ENCODE measurements at places on chromosomes 6 and 20.
A peak's percentile ranks its signal among the peaks of the same experiment; 100 is the strongest.

DNA sequence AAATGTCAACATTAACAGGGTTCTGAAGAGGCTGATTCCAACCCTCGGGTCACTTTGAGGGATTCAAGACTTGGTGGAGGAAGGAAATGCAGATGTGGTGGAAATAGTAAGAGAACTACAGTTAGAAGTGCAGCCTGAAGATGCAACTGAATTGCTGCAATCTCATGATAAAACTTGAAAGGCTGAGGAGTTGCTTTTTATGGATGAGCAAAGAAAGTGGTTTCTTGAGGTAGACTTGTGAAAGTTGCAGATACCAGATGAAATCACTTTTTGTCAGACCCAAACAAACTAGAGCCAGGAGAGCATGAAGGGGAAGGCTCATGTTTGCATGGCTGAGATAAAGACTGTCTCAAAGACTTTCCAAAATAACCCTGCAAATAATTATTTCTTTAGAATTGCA is 16.2 kb downstream of the ANKRD6 start:
- no peak for DNase-seq

- DNase-seq: no peak
Observed at GRCh38 chr6:3165631-3166534, 8.5 kb upstream of the TUBB2A start.

DNA sequence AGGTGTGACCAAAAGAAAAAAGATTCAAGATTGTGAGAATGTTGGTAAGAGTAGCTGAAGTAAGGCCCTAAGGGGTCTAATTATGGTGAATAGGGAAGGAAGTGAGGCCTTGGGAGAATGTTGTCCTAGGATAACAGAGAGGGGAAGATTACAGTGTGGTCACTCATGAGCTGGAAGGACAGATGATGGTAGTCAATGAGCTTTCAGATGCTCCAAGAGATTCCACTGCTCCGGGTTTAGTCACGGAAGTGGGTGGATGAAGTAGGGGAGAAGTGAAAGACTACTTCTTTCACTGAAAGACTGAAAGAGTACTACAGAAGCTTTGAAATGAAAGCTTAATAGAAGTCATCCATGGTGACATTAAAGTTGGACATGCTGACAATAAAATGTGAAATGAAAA is 108.5 kb downstream of the MMS22L start:
- no peak for DNase-seq

DNA sequence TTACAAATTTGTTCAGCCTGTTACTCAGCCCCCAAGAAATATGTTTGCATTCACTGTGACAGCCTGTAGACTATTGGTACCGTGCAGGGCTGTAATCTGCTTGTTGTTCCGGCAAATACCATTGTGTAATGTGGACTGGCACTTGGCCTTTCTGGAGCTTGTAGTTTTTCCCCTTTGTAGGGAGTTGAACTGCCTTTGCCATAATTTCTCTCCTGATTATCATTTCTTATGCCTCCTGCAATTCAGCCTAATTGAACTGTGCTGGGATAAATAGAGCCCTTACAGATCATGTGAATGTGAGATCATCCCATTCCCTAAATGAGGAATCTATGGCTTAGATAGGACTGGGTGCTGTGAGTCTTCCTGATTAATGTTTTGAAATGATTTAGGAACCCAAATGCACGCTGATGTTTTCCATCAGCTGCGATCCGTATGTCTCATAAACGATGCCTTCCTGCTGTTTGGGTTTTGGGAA is 185.1 kb downstream of the JARID2 start:
- no peak for DNase-seq

- no peak for DNase-seq
Observed at GRCh38 chr20:2259731-2260130, 36.1 kb upstream of the TGM3 start.

GRCh38 chr6:154933181-154933827 is 61.8 kb upstream of the TIAM2 start:
- DNase-seq: no peak

DNA sequence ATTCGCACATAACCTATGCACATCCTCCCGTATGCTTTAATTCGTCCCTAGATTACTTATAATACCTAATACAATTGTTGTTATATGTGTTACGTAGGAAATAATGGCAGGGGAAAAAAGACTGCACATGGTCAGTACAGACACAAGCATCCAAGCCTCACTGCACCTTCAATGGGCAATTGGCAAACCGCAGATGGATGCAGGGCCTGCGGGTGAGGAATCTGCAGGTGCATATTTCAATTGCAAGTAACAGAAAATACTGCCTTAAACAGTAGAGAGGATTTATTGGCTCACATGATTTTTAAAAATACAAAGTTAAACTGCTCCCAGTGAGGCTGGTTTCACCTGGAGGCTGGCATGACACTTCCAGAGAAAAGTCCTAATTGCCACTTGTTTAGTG is 142.1 kb upstream of the MLN start:
- no peak for DNase-seq

DNA sequence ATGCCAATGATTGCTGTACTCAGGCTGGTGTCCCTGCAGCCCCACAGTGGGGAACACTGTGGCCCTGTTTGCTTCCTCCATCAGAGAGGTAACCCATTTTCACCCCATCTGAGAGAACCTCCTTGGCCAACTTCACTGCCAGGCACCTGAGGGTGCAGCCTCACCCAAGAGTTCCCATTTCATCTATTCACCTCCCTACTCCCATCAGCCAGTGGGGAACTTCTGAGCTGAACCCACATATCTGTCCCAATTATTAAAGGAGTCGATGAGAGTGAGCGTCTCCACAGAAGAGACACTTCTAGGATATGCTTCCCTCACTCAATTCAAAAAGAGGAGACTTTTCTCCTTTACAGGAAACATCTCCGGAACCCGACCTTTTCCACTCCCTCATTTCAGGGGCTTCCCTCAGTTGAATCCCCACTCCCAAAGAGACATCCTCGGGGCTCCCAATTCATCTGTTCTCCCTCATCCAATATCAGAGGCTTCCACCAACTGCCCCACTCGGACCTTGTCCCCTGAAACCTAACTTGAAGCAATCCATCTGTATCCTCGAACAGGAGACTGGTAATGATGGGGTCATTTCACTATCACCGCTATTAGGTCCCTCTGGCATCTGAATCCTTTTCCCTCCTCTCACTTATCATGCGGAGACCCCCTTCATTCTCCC is 988 bp downstream of the UBE2V1 start:
- no peak for DNase-seq

- DNase-seq: no peak
Observed at GRCh38 chr6:127792616-127793015, 108.2 kb downstream of the THEMIS start.

DNA sequence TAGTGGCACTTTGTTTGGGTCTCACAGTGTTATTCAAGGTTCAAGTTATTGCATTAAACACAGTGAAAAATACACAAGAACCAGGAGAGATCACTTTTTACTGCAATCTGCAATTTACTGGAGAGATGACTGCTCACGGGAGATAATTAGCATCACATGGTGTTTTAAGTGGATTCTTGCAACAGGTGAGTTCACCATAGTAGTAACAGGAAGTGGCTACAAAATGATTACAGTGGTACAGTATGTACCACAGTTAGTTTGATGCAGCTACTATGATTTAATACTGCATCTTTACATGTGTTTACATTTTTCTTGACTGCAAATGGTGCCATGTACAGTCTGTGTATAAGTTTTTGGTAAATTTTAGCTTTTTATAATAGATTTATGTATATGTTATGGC is 96.5 kb upstream of the SCP2D1 start:
- no peak for DNase-seq

GRCh38 chr6:149185799-149186357 is 131.6 kb upstream of the TAB2 start:
- no peak for DNase-seq

DNA sequence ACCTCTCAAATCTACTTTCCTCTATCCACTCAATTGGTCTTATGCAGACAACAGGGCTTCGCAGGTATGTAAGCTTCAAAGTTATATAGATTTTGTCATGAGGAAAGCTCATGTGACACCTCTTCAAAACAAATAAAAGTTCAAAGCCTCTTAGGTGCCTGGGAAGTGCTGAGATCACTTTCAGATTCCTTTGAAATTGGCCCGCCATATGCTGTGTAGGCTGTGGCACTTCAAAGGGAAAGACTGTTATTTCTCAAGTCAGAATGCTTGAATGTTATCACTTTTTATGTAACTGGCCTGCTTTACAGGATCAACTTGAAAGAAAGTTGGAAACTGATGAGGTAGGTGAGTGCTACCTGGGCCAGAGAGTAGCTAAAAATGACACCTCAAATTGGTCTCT is 67.1 kb upstream of the GFRAL start:
- DNase-seq: no peak

- DNase-seq: no peak
Observed at GRCh38 chr6:89258912-89259311, 41.8 kb upstream of the GABRR1 start.

DNA sequence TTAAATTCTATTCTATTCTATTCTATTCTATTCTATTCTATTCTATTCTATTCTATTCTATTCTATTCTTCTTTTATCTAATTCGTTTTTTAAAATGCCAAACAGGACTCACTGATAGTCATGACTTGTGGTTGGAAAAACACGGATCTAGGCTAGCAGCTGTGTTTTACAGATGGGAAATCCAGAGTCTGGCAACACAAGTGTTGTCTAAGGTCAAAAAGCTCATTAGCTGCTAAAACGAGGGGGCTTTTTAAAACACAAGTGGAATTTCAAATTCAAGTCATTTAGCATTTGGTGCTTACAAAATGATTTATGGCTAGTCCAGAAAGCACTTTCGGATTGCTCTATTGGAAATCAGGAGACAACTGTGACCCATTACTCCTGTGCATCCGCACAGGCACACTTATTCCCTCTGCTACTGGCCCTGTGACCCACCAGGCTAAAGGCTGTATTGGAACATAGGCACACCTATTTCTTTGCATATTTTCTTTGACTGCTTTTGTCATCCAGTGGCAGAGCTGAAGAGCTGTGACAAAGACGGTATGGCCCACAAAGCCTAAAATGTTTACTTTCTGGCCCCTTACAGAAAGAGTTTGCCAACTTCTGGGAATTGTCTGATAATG is 17.8 kb upstream of the MLIP start:
- DNase-seq: no peak

- DNase-seq: no peak
Observed at GRCh38 chr6:1825926-1826325, 216.2 kb downstream of the FOXC1 start.

DNA sequence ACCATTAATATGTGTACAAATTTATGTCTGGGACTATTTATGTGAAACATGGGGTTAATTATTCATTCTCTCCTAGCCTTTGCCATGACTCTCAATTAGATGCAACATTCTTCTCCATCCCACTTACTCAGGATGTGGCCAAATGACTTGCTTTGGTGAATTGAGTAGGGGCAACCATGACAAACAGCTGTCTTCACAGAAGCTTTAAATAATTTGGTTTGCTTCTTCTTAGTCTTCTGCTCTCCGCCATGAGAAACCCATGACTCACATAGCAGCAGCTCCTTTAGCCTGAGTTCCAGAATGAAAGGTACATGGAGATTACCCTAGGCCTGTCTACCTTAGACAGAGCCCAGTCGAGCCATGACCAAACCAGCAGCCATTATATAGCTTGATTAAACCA is 74.7 kb downstream of the FRK start:
- no peak for DNase-seq

DNA sequence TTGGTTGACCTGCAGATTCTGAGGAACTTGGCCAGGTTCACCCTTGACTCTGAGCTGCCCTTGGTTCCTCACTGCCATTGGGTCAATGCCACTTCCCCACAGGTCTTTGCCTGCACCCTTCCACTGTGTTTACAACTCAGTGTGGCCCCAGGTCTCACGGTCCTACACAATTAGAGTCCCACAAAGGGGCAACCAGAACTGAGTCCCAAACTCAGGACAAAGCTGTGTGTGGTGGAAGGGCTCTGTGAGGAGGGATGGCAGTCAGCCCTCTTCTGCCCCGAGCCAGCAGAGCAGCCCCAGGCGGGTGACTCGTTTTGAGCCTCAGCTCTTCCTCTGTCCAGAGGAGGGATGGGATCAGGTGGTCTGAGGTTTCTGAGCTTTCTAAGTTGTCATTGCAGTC is 69.5 kb downstream of the NPEPL1 start:
- DNase-seq: no peak

- DNase-seq: no peak
Observed at GRCh38 chr6:133546098-133546497, 304.9 kb downstream of the EYA4 start.

DNA sequence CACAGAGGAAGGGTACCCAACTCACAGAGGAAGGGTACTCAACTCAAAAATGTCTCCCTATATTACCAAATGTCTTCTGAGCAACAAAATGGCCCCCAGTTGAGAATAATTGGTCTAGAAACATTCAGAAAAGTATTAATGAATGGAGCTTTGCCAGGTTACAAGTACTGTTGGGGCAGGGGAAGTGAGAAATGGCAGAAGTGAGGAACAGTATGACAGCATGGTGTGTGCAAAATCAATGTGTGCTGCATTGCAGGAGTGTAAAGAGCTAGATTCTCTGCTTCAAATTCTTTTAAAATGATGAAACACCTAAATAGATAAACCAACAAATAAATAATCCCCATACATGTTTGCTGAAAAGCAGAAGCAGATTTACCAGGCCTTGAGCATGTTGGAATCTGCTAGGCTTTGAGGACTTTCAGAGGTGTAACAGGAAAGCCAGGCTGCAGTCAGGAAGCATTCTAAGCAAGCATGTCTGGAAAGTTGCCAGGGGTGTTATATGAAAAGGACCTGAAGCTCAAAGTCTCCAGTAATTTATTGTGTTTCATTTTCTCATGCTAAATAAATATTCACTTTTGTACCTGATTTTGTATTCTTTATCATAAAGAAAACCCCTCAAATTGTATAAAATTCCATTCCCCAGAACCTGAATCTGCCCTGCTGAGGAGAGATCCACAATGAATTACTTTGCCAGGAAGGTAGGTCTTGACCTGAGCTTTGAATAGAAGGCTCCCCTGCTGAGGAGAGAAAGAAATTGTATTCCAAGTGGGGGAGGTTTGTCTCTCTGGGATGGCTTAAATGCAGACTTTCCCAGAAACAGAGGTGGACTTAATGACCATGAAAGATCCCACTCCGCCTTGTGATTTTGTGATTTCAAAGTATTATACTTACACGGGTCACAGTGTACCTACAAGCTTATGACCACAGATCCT is 265.0 kb upstream of the MARCKS start:
- no peak for DNase-seq

GRCh38 chr6:16206595-16207037 is 31.8 kb upstream of the GMPR start:
- peak; percentile 22 for DNase-seq

GRCh38 chr6:56827908-56828649 is 126.8 kb upstream of the BEND6 start:
- DNase-seq: no peak
